ENCODE measurements at places on chromosomes 1 and 21.

DNA sequence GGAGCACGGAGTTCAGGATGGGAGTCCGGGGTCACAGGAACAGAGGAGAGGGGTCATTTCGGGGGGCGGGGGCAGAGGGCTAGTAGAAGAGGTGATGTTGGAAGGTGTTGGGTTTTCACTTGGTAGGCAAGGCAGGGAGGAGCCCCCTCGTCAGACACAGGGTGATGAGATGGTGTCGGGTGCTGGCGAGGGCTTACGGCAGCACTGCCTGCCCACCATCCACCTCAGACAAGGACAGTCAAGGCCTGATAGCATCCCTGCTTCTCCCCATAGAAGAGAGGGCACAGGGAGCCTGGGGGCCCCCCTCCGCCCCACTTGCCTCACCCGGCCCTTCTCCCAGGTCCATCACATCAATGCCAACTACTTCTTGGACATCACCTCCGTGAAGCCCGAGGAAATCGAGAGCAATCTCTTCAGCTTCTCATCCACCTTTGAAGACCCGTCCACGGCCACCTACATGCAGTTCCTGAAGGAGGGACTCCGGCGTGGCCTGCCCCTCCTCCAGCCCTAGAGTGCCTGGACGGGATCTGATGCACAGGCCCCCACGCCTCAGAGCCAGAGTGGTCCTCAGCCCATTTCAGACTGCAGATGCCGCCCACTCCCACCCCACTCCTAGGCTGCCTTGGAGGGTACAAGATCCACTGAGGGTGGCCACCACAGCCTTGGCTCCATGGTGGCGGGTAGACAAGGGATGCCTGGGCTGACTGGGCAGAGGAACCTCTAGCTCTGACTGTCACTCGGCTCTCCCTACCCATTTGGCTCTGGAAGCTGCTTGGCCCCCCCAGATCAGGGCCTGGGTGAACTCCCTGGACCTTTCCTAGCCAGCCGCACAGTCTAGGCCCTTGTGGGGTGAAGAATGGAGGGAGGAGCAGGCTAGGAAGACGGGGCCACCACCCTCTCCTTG is 4.3 kb upstream of the MTFR1L start:
- DNase-seq = no peak

DNA sequence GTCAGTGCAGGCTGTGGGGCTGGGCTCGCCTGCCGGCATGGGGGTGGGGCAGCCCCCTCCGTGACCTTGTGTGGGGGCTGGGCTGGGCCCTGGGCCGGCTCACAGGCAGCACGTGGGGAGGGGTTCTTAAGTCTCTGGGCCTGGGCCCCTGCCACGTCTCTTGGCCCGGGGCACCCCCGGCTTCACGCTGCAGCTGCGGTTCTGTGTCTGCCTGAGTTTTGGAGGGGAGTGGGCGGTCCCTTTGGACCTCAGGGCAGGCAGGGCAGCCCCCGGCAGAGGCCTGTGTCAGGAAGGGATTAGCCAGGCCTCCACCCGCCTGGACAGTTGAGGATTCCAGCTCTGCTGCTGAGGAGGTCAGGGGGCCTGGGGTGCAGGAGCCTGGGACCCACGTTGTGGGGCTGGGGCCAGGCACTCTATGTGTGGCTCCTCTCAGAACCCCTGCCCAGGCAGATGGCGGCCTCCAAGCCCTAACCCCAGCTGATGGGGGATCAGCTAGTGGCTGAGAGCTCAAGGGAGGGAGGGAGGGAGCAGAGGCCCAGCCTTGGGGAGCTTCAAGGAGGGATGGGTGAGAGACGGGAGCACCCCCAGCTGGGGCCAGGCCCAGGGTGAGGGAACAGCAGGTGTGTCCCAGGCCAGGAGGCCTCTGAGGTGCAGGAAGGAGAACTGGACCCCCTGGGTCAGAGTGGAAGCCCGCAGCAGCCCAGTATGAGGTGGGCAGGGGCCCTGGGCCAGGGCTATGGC is 1.8 kb upstream of the PLCH2 start:
- no peak for DNase-seq

DNA sequence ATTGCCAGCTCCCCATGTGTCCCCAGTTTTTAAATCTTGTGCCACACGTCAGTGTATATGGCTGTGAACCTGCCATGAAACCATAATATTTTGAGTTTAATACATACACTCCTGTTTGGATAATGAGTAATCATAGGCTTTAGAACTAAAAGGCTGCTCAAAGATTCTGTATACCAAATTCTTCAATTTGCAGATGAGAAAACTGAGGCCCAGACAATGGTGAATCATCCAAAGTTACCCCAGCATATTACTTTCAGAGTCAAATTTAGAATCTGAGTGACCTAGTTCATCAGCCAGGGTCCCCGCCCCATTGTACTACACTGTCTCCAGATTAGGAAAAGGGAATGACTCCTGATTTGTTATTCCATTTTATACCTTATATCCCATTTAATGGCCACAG is 224.6 kb downstream of the FGGY start:
- no peak for DNase-seq

DNA sequence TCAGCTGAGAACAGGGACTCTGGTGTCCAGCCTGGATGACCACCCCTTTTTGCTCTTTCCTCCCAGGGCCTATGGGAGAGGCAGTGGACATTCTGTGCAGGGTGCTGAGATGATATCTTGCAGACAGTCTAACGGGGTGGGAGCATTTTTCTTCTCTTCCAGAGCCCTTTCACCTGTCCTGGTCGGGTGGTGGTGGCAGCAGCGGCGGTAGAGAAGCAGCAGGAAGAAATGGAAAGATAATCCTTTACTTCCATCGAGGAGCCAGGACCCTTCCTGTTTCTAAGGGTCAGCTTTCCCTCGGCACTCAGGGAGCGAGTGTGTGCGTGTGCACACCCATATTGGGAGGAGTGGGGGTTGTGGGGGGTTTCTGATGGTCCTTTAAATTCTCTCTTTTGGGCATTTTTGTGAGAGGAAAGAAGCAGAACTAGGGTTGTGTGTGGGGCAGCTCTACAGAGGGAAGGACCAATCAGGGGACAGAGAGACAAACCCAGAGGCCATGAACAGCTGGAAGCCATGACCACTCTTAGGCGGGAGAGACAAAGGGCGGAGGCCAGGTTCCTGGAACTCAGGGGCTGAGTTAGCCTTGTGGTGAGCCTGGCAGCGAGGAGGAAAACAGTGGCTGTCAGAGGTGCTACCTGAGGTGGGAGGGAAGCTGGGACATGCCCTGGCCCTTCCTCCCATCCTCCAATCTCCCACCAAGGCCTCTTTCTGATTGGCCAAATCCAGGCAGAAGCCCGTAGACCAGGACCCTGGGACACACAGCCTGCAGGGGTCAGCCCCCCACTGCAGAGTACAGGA is 31.2 kb upstream of the CSF3R start:
- no peak for DNase-seq

- no peak for DNase-seq
Observed at GRCh38 chr1:62826901-62827300, 43.0 kb downstream of the ATG4C start.

DNA sequence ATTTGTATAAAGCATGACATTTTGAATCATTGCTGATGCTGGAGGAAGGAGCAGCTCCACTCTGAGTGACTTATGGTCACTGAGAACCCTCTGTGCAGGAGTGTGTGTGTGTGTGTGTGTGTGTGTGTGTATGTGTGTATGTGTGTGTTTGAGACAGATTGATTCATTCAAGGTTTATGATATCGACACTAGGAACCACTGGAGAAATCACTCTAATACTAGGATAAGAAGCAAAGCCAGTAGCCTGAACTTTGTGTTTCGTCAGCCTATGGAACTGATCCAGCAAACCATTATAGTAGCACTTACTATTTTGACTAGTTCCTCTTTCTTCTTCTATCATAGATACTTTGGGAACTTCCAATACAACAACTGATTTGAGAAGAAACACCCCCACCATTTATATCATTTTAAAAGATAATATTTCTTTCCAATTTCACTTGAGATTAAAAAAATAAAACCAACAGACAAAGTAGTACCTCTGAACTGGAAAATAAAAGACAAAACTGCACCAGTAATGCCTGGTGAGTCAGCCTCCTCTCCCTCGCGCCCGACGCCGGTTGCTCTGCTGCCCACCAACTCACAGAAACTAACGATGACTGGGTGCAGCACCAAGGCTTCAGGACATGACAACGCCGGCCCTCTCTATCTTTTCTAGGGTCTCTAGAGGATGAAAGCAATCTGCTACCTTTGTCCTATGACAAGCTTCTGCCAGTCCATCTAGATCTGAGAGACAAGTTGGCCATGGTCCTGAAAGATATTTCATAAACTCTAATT is 20.9 kb downstream of the SLAMF1 start:
- DNase-seq = no peak

DNA sequence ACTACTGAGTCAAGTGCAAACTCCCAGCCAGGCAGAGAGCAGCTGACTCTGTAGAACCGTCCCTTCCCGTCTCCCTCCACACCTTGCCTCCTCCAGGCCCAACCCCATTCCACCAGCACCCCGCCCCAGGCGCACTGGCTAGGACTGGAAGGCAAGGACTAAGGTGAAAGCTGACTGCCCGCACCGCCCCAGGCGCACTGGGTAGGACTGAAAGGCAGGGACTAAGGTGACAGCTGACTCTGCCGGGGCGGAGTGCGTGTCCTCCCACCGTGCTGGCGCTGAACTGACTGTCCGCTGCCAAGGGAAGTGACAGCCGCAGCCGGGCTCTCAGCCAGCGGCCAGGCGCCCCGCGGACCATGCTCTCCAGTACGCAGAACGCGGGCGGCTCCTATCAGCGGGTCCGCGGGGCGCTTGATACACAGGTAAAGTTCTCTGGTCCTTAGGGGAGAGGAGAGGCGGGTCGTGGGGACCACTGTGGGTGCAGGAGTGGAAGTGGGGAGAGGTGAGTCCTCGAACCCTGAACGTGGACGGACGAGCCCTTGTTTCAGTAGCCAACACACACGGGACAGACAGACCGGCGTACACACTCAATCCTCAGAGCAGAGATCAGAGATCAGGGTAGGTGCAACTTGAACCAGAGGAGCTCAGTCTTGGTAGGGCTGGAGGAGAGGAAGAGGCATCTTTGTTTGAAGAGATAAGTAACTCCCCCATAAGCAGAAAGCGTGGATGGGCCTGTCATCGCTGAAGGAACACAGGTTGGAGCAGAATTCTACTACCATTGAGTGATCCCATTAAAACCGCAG is 58.0 kb downstream of the RBM11 start:
- peak; percentile 45 for DNase-seq

DNA sequence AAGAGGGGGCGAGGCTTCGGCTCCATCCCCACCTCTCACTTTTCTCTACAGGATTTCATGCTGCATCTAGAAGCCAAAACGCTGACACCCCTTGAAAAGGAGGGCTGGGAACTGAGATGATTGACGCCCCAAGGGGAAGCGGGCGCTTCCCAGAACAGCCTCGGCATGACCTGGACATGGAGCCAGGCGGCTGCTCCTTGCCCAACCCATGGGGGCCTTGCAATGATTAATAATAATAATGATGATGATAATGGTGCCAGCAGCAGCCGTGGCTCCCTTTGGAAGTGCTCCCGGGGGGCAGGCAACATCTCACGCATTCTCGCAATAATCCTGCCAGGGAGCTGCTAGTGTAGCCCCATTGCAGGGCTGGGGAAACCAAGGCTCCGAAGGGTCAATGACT is 78.2 kb downstream of the RAP1GAP start:
- no peak for DNase-seq

DNA sequence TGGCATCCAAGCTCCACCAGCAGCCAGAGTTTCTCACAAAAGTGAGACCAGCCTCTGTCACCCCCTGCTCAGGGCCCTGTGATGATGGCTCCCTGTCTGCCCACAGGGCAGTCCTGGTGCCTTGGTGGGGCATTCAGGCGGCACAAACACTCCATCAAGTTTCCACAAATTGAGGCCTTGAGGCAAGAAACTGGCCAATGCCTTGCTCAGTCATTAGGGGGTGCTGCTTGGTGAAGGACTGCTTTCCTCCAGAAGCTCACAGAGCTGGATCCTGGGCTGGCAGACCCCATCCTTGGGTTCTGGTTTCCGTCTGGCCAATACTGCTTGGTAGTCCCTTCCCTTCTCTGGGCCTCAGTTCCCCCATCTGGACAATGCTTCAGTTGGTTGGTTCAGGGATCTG is 12.5 kb upstream of the AHDC1 start:
- no peak for DNase-seq

GRCh38 chr1:21318714-21319159 is 28.5 kb upstream of the ECE1 start:
- no peak for DNase-seq

DNA sequence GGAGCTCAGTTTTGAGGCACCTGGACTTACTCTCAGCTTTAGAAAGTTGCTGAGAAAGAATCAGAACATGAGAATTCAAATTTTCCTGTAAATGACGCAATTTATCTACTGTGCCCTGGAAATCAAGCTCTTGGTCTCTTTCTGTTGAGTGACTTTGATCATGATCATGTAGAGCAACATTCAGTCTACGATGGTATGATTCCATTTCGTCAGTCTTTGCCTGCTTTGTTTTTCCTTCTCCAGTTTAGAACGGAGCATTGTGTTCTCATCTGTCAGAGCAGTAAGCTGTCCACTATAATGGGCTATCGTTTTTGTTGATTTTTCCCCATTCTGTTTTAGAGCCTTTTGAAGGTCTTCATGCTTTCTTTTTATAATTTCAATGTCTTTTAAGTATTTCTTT is 20.7 kb downstream of the SFT2D2 start:
- no peak for DNase-seq

DNA sequence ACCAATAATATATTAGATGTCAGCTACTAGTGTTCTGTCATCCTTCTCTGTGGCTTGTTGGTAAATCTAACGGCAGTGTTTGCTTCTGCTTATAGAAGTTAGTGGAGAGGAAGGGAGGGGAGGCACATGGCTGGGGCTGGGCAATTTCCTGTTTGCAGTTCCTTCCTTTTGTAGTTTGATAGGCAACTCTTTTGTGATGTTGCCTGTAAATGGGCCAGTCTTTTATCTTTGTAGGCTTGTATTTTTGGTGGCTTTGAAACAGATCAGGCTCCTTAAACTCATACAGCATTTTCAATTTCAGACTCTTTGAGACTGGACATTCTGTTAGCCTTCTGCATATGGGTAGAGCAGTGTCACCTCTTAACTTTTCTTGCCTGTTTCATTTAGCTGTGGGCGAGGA is 48.1 kb downstream of the CDC14A start:
- DNase-seq = no peak

GRCh38 chr1:21631944-21632887 is 36.9 kb downstream of the RAP1GAP start:
- no peak for DNase-seq

DNA sequence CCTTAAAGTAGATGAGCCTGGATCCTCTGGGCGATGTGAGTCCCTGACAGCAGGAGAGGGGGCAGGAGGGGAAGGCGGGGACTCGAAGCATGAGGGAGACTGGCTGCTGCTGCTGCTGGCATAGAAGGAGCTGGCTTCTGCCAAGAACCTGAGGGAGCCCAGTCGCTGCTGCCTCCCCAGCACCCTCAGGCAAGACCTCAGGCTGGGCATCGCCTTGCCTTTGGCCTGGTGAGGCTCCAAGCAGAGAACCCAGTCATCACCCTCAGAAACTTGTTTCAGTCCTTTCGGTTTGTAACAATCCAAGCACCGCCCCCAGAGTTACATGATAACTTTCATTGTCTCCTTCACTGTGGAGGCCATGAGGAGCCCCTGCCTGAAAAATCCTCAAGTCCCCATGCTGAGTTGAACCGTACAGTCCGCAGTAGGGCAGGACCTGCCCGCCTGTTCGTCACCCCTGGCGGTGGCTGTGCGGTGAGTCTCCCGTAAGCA is 38.8 kb downstream of the POFUT2 start:
- no peak for DNase-seq
